ENCODE measurements at places on chromosomes 4 and X. TPM values are rescaled to one million over a fixed set of nuclear protein-coding genes. Genes with fewer than 3 reads are reported as not detected.

GRCh38 chrX:134673123-134673522 lies 14.9 kb upstream of the PLAC1 start:
- no peak for DNase-seq
- no peak overlapping the region for H3K27ac ChIP-seq
- peaks cover 12% of the 10 kb centered on the region for H3K4me1 ChIP-seq
- H3K27me3 ChIP-seq = no peaks in the 10 kb centered on the region

DNA sequence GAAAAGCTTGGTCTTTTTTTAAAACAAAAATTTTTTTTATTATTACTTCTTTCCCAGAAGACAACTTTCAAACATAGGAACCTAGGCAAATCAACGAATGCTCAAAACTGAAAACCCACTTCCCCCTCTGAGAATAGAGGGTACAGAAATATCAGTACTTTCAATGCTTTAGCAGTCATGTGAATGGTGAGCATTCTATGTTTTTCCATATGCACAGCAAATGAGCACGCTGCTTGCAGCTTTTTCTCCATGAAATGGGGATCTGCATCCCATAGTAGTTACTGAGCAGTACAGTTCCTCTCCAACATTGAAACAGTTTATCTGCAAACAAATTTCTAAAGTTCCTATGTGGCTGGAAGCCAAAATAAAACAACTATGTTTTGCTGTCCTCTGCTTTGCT lies 108.4 kb upstream of the BMP2K start:
- H3K27me3 ChIP-seq = no peaks in the 10 kb centered on the region
- no peaks in the 10 kb centered on the region for H3K36me3 ChIP-seq
- H3K4me3 ChIP-seq = no peak overlapping the region
- DNase-seq = no peak
- H3K27ac ChIP-seq = no peak overlapping the region

DNA sequence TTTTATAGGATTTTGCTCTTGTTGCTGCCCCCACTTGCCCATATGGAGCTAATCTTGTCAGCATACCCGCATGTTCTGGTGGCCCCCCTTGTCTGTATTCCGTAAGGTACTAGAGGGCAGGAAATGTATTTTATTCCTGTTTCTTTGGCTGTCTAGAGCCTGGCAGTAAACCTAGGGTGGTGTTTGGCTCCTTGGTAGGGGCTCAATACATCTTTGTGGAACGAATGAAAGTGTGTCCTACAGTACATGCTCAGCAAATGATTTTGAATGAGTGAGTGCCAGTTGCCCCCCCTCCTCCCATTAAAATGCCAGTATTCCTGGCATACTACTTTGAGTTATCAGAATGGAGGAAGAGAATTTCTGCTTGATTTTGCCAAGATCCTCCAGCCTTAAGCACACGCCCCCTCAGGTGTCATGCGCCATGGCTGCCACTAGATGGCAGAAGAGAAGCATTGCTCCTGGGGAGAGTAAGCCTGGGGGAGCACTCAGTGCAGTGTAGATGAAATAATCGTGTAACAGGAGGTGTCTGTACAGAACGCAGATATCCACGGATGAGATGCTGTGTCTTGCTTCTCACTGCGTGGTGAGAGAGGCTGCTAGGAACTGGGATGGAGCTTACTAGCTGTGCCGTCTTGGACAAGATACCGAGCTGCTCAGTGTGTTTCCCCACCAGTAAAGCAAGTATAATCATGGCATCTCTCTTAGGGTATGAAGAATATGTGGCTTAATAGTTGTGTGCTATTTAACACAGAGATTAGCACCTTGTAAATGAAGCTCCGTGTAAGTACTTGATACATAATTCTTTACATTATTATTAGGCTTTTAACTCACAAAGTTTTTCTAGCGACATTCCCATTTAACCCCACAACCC lies 17.2 kb upstream of the RNF212 start:
- H3K27ac ChIP-seq = no peak overlapping the region
- no peaks in the 10 kb centered on the region for H3K27me3 ChIP-seq
- no peaks in the 10 kb centered on the region for H3K36me3 ChIP-seq
- H3K4me3 ChIP-seq = no peak overlapping the region
- no peaks in the 10 kb centered on the region for H3K4me1 ChIP-seq

DNA sequence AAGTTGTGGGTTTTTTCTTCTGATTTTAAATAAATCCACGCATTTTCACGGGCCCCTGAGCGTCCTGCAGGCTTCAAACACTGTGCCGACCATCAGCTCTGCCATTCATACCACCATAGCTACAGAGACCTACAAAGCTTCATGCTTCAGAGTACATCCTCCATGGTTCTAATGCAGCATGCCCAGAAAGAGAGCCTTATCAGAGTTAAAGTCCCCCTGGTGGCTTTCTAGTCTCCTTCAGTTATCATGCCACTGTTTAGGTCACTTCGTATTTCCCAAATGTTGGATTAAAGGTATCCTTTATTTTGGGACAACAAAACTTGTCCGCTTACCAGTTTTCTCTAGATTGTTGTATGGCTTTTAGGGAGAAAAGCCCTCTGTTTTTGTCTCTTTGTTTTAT lies 66.7 kb upstream of the VCX2 start:
- no peaks in the 10 kb centered on the region for H3K4me1 ChIP-seq
- H3K27ac ChIP-seq = no peak overlapping the region
- no peak overlapping the region for H3K4me3 ChIP-seq
- no peaks in the 10 kb centered on the region for H3K27me3 ChIP-seq
- DNase-seq = no peak

DNA sequence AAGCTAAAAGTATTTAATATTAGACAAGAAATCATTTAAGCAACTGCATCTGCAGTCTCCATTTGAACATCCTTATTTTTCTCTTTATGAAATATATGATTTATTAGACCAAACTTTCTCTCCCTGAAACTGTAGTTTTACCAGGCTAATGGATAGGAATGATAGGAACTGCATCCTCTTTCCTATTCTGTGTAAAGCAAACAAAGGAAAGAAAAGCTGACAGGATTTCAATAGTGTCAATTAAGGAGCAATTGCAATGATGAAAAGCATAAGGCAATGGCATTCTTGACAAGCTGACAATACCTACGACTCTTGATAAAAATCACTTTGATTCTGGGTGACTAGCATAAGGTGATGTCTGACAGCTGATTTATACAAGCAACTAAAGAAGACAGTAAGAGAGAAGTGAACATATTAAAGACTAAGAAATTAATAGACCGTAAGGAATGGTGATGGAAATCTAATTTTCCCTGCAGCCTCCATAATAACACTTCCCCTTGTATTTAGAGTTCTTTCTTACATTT lies 502.5 kb downstream of the TECRL start:
- H3K36me3 ChIP-seq = no peaks in the 10 kb centered on the region
- no peak overlapping the region for H3K27ac ChIP-seq
- no peaks in the 10 kb centered on the region for H3K4me1 ChIP-seq
- DNase-seq = no peak
- H3K27me3 ChIP-seq = no peaks in the 10 kb centered on the region

DNA sequence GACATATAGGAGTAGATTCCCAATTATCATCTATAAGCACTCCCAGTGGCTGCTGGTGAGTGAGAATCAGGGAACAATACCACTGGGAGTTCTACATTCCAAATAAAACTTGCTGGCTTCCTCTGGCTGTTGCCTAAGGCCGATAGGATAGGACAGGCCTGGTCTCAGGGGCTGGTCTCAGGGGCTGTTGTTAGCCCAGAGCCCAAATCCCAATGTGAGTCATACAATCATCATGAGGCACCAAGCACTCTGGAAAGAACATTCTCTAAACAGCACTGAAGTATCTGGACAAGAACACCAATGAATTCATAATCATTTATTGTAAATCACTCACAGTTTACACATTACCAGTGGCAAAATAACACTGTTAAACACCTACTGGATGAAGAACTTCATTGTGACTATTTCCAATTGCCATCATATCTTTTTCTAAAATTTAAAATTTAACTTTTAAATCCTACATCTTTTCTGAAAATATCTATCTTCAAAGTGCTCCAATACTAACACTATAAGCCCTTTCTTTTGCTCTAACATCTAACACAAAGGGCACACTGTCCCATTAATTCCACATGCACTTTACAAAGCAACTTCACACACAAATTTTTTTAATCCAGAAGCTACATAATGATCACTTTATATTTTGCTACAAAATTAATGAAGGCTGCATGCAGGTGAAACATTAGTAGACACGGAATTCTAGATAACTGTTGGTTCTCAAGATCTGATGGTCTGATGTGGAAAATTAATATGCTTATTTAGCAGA lies 67.6 kb upstream of the TMEM150C start:
- 0 out of 2 replicates have a peak, but pooled peaks cover 4% of the 10 kb centered on the region for H3K4me1 ChIP-seq
- H3K36me3 ChIP-seq = no peaks in the 10 kb centered on the region
- no peak overlapping the region for H3K4me3 ChIP-seq
- no peaks in the 10 kb centered on the region for H3K27me3 ChIP-seq

GRCh38 chrX:355329-356050 lies 31.2 kb downstream of the PPP2R3B start:
- H3K4me3 ChIP-seq = no peak overlapping the region
- H3K36me3 ChIP-seq = no peaks in the 10 kb centered on the region
- DNase-seq = no peak
- H3K4me1 ChIP-seq = no peaks in the 10 kb centered on the region
- H3K27ac ChIP-seq = no peak overlapping the region

- no peak overlapping the region for H3K4me3 ChIP-seq
- H3K36me3 ChIP-seq = no peaks in the 10 kb centered on the region
- no peak for DNase-seq
Measured at GRCh38 chr4:142781114-142781513, 65.0 kb downstream of the INPP4B start.

GRCh38 chr4:184744236-184744635 lies 10.3 kb upstream of the CENPU start:
- no peak overlapping the region for H3K4me3 ChIP-seq
- no peak for DNase-seq
- H3K4me1 ChIP-seq = peaks cover 38% of the 10 kb centered on the region
- no peaks in the 10 kb centered on the region for H3K36me3 ChIP-seq
- H3K27ac ChIP-seq = peak overlapping the region; percentile 57

DNA sequence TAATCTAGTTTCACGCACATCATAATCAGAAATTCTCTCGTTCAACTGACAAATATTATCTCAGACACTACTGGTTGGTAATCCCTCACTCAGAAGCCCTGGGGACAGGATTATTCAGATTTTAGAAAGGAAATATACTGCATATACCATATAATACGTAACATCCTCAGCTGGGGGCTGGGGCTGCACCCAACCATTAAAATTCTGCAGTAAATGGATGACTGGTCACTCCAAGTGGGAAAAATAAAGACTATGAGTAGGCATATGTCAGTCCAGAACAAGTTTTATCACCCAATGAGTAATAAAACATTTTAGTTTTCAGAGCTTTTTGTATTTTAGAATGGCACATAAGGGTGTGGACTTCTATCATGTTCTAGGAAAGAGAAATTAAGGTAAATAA lies 121.7 kb upstream of the MAP3K15 start:
- no peaks in the 10 kb centered on the region for H3K4me1 ChIP-seq
- no peaks in the 10 kb centered on the region for H3K36me3 ChIP-seq
- DNase-seq = no peak
- no peak overlapping the region for H3K4me3 ChIP-seq
- H3K27ac ChIP-seq = no peak overlapping the region

DNA sequence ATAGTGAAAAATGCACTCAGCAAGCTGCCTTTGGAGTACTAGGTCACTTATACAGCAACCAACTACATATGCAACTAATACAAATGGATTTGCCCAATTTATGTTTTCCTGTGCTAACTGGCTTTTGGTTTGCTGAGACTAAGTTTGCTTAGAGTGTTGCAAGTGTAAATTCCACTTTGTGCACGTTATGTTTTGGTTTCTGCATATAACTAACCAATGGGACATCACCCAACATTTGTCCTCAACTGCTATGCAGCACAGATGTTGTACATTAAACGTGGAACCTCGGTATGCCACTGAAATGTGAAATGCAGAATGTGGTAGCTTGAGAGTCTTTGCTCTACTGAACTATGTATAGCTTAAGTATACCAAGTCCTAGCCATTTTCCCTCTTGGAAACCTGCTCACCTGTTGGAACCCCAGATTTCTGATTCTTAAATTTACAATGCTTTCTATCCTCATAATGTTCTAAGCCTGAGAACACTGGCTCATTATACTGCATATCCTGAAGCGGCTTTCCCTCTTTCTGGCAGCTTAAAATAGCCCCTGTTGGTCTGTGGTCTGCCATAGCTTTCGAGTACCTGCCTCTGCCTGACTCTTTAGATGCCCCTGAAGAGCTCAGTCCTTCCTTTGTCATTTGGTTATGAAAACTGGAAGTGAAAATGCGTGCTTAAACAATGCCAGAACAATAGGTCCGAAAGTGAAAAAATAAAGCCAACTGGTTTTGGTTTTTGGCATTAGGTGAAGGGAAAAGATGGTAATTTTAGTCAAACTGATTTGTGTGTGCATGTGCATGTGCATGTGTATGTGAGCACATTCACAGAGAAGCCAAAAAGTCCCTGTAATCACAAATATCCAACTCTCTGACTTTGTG lies 158.0 kb downstream of the SH2D1A start:
- H3K4me3 ChIP-seq = no peak overlapping the region
- DNase-seq = no peak
- no peaks in the 10 kb centered on the region for H3K4me1 ChIP-seq
- no peak overlapping the region for H3K27ac ChIP-seq
- H3K27me3 ChIP-seq = no peaks in the 10 kb centered on the region

DNA sequence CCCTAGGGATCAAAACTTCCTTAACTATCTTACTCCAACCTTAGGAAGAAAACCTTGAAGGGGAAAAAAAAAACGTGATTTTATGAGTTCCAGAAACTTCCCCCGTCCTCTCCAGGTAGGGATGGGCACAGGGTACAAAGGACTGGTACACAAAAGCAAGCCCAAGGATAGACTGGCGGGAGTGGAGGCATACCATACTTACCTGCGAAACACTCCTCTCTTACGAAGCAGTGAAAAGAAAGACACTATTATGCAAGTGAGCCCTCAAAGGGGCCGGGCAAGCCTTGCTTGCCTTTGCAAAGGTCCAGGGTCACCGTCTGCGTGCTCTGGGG lies 651 bp downstream of the TSPAN6 start:
- H3K4me3 ChIP-seq = peak overlapping the region; percentile 81
- no peaks in the 10 kb centered on the region for H3K36me3 ChIP-seq
- peaks cover 5% of the 10 kb centered on the region for H3K4me1 ChIP-seq
- peak overlapping the region; percentile 93 for H3K27ac ChIP-seq
- DNase-seq = no peak

- no peak overlapping the region for H3K4me3 ChIP-seq
- no peaks in the 10 kb centered on the region for H3K27me3 ChIP-seq
- H3K27ac ChIP-seq = no peak overlapping the region
- no peak for DNase-seq
Measured at GRCh38 chr4:155696726-155697125, 30.1 kb downstream of the GUCY1A1 start.

GRCh38 chrX:16585486-16586376 lies 64.2 kb upstream of the S100G start:
- H3K27ac ChIP-seq = no peak overlapping the region
- H3K4me3 ChIP-seq = no peak overlapping the region
- H3K36me3 ChIP-seq = no peaks in the 10 kb centered on the region
- no peaks in the 10 kb centered on the region for H3K27me3 ChIP-seq
- peaks cover 12% of the 10 kb centered on the region for H3K4me1 ChIP-seq

The DKK2 gene
- total RNA-seq = not detected

The CXorf51A gene
- not detected for total RNA-seq

The ARHGEF6 gene
- total RNA-seq = not detected

The UXT gene
- 120 TPM for total RNA-seq

The SLC10A4 gene
- total RNA-seq = 1.7 TPM

The SSX4B gene
- not detected for total RNA-seq

The F8A1 gene
- 20.0 TPM for total RNA-seq

All from Caco-2 (cell line).